Amygdala (tissue), 56 donors: ENCODE measurements at places on chromosomes 7 and 10.

DNA sequence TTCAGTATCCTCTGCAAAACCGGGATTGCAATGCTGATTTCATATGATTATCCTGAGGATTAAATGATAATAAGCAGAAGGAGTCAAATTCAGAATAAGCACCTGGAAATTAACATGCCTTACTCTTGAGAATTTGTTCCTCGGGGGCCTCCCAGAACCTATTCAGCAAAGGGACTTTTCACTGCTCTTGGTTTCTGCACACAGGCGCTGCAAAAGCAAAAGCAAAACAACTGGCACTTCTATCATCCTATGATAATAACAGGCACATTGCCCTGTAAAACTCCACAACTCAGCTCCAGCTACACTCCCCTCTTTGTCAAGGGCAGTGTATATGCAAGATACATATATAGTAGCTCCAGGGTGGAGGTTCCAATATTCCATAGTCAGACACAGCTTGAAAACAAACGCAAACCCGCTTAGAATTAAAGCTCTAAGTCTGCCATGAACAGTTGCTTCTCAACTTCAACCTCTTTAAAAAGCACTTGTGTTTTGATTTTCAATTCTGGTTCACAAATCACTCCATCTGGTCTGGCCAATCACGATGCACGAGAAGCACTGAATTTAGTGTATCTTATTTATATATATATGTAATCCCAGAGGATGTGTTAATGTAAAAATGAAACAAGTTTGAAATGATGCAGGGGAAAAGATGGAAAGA lies 119.9 kb upstream of the PTER start:
- DNase-seq, result no peak

DNA sequence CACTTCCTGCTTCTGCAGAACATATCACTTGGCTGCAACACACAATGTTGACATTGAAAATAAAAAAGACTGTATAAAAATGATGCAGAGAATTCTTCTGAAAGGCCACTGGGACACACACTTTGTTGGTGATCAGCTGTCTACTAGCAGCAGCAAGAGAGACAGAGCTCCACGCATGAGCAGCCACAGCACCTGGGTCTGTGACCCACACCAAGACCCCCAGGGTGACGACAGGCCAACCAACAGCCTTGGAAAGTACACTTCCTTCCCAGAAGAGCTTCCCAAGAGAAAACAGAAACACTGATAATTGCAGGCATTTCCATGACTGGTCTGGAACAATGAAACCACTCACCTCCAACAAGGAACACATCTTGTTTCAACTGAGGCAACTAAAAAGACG lies 239.0 kb downstream of the DIP2C start:
- no peak for DNase-seq

- no peak for DNase-seq
These were observed 210.5 kb upstream of the KLF6 start for GRCh38 chr10:3995302-3996210.

DNA sequence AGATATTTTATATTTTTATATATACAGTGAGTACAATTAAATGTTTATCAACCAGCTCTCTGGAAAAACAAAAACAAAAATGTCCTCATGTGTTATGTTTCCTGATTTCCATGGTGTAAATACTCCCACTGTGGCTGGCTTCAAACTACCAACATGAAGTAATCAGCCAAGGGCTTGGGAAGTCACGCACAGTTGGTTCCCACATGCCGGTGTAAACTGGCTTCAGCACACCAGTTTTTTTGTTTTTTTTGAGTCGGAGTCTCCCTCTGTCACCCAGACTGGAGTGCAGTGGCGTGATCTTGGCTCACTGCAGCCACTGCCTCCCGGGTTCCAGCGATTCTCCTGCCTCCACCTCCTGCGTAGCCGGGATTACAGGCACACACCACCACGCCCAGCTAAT lies 11.8 kb downstream of the OSBPL3 start:
- DNase-seq, result no peak

DNA sequence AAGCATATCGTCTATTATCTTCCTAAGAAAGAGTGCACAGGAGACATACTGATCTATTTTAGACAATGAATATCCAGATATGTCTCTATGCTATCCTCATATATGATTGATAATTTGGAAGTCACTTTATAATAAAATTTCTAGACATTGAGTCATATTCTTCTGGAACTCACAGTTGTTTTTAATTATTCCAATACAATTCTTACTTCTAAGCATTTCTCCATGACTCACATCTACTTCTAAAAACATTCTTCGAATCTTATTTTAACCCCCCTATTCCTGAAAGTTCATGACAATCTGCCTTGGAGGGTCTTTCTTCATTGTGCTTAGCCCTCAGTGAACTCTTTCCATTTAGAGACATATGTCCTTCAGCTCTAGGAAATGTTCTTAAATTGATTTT lies 368.1 kb downstream of the MDFIC start:
- DNase-seq, result no peak

GRCh38 chr7:88302486-88302885 lies 4.2 kb downstream of the STEAP4 start:
- DNase-seq, result no peak

DNA sequence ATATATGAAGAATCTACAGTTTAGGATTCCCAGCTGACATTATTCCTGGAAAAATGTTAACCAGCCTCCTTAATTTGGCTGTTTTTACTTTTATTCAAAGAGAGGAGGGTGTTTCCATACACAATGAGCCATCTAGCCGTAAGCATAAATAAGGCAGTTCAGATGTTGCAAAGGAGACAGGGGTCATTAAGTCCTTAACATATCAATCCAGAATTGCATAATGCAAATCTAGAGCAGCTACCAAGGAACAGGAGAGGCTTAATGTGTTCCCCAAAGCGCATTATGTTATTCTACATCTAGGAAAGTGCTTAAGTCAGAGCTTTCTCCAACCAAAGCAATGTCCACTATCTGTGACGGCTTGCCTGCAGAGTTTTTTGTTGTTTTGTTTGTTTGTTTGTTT lies 32.4 kb upstream of the TCF7L2 start:
- DNase-seq, result no peak

DNA sequence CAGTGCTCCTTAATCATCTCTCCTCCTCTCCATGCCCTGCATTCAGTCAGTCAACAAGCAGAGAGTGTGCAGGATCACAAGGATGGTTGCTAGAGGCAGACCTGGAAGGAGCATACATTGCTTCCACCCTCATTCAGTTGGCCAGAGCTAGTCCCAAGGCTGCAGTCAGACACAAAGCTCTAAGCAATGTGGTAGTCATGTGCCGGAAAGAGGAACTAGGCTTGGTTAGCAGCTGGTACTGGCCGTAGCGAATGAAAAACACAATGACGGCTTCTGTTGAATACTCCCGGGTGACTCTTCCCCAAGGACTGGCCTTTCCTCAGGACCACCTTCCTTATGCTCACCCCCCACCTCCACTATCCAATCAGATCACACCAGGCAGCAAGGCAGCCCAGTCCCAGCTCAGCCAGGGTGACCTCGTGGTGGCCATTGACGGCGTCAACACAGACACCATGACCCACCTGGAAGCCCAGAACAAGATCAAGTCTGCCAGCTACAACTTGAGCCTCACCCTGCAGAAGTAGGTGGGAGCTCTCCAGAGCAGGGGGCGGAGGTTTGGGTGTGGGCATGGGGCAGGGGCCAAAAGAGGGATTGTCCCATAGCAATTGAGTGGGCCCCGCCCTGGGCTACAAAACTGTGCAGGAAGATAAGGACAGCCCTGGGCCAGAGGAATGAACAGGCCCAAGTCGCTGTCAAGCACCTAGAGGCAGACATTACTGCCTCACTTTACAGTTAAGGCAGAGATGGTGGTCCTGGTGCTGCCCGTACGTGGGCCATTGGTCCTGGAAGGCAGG lies 10.9 kb downstream of the LDB3 start:
- DNase-seq, result peak; percentile 49

DNA sequence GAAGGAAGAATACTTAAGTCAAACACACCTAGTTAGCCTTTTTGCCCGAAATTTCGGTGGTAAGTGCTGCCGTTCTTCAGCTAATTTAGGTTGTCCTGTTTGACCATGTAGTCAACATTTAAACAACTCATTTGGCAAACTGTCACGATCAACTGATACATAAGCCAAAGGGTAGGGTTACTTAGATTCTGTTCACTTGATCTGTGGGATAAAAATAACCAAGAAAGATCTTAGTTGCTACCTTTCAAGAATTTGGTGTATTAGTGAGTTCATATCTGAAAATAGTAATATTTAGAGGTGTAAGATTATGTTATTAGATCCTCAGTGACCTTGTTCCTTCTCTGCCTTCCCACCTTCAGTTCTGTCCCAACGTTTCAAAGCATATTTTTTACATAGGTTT lies 2.0 kb downstream of the TNKS2 start:
- no peak for DNase-seq

GRCh38 chr7:138992052-138992531 lies 10.9 kb upstream of the KIAA1549 start:
- no peak for DNase-seq

DNA sequence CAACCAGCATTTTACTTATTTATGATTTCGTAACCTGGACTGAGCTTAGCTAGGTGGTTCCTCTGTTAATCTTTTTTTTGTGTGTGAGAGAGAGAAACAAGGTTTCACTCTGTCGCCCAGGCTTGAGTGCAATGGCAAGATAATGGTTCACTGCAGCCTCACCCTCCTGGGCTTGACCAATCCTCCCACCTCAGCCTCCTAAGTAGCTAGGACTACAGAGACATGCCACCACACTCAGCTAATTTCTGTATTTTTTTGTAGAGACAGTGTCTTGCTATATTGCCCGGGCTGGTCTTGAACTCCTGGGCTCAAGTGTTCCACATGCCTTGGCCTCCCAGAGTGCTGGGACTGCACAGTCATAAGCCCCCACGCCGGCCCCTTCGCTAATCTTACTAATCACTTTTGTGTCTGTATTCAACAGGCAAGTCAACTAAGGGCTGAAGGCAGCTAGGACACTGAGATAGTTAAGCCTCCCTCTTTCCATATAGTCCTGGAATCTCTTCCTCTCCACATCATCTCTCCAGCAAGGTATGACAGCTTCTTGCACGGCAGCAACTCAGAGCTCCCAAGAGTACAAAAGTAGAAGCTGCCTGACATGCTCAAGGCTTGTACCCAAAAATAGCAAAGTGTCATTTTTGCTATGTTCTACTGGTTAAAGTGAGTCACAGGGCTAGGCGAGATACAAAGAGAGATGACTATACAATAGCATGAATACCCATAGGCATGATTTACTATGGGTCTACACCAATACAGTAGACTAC lies 11.3 kb downstream of the KMT2C start:
- DNase-seq, result no peak

DNA sequence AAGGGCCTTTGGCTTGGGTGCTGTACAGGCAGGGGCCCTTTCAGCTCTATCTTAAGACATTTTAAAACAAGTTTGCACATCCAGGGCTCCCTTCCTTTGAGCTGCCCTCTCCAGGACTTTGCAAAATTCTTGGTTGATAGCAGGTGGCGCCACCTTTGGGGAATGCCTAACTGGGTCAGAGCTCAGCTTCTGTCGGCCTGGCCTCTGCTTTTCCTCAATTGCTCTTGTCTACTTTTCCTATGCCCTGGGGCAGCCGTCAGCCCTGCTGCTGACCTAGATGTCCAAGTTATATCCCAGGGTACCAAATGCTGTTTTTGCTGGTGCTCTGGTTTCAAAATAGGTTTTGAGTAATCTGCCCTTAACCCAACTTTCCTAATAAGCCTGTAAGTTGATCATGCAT lies 65.8 kb downstream of the APBB1IP start:
- DNase-seq, result no peak

DNA sequence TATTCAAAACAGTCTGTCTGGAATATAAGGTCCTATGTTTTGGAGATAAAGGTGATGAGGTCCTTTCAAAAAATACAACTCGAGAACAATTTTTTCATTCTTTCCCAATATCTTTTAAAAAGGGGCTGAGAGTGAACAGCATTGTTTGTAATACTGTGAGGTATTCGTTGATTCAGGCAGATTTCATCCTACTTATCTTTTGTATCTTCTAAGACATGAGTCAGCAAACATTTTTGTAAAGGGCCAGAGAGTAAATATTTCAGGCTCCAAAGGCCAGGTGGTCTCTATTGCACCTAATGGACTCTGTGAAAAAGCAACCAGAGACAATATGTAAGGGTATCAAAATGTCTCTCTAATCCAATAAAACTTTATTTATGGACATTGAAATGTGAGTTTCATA lies 8.1 kb upstream of the ANK3 start:
- no peak for DNase-seq

- peak; percentile 39 for DNase-seq
These were observed 1.7 kb upstream of the CXCL12 start for GRCh38 chr10:44386546-44387052.

DNA sequence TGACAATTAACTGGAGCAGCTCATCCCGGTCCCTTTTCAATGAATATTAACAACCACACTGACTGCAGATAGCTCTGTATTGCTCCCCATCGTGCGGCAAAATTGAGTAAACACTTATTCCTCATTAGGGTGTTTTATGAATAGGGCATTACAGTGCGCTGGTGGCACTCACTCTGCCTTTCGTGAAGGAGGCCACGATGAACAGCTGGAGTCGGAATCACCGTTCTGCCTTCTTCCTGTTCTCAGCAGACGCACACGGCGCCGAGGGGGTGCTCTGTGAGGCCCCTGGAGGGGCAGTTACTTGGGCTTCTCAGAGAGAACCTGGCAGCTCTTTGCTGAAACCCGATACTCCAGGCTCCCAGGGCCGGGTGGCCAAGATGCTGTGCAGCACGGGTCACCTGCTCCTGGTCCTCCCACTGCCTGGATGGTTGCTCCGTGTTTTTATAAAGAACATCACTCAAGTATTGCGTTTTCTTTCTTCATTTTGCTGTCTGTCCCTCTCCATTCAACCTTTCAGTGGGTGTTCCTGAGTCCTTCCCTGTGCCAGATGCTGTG lies 241.9 kb downstream of the GLRX3 start:
- no peak for DNase-seq

DNA sequence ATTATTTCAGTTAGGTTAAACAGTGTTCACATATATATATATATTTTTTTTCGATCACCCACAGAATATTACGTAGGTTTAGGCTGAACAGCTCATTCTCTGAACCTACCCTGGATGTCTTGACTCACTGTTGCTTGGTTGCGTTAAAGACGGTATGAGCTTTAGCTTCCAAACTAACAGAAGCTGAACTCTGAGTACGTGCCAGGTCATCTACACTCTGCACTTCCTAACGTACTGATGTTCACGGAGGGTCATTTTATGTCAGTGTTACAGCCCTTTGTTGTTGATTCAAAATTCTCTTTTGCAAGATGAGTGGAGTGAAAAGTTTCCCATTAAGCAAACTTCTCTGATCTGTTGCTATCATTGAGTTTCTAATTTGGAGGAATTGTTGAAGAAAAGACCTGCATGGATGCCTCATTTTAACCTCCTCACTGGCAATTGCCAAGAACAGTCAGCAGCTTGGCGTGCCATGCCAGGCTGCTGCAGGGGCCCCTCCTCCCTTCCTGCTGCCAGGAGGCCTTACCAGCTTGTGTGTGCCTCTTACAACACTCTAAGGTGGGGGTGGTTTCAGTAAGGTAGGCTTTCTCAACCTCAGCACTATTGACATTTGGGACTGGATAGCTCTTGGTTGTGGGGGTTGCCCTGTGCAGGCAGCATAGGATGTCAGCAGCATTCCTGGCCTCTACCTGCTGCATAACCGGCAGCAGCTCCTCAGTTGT lies 44.3 kb downstream of the INSYN2A start:
- DNase-seq, result peak; percentile 20

- DNase-seq, result no peak
These were observed 97.7 kb downstream of the RGS10 start for GRCh38 chr10:119444866-119445265.
